ENCODE measurements at places on chromosomes 3 and 15.

GRCh38 chr3:185631508-185632206 is 45.6 kb downstream of the SENP2 start:
- DNase-seq: no peak

GRCh38 chr3:71487418-71487817 is 96.1 kb downstream of the FOXP1 start:
- no peak for DNase-seq

DNA sequence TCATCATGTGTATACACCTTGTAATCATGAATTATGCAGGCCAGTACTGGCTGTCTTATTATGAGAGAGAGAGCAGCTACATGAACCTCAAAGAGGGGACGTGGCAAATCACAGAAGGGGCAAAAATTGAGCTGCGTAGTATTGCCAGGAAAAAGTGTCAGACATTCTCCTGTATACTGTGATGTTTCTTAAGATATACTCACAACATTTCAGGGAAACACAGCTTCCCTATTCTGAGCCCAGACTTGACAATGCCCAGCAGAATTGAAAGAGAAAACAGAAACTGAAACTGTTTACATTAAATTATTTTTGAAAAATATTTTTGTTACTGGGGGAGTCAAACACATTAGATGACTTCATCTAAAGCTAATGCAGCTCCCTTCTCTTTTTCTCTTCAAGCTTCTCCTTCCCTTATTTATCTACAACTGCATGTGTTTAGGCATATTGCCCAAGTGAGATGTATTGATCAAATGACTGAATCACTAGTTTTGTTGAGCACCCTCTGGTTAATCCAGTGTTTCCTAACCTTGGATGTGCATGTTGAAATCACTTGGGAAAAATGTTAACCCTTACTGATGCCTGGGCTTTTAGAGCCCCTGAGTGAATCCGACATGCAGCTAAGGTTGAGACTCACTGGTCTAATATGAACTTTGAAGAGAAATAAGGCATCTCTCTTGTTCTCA is 39.5 kb downstream of the CADPS start:
- no peak for DNase-seq

GRCh38 chr3:72413228-72413627 is 435.0 kb downstream of the SHQ1 start:
- DNase-seq: no peak

- DNase-seq: peak; percentile 76
Measured at GRCh38 chr15:66701422-66702034, 508 bp upstream of the SMAD6 start.

All from BE2C (cell line).